Motor neuron (in vitro differentiated cells): ENCODE measurements at places on chromosomes 6 and 20.

DNA sequence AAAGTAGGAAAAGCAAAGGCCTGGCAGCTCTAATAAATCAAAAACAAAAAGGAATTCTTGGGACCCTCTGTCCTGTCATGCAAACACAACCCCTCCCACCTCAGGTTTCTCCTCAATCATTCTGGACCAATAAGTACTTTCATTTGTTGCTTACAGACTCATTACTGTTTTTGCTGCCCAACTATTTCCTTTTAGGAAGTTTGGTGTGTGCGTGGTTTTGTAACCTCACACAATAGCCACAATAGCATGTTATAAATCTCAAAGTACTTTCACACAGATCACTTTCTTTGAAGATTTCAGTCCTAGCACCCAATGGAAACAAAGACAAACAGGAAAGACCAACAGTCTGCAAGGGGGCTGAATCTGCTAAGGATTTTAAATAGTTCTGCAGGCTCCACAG, 4.5 kb downstream of the MRPL14 start:
- ATAC-seq: peak; percentile 8

DNA sequence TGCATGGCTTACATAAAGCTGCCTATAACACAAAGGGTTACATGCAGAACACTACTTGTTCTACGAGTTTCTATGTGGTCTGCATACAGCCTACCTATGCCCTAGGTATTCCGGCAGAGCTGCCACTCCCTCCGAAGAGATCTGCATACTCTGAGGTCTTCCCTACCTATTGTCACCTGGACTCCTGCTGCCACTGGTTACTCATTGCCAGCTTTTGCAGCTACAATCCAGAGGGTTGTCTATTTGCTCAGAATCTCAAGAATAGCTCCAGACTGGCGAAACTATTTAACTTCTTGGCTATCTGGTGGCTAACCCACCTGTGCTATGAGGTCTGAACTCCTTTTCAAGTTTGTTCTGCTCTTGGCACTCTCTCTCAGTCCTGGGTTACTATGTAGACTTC, 323.3 kb downstream of the BMP2 start:
- ATAC-seq: no peak

GRCh38 chr6:19590501-19591131, 246.6 kb upstream of the ID4 start:
- no peak for ATAC-seq

- ATAC-seq: no peak
These were observed 329.0 kb downstream of the GJA1 start for GRCh38 chr6:121764493-121764892.

- peak; percentile 70 for ATAC-seq
These were observed 44.6 kb downstream of the CDYL start for GRCh38 chr6:4820704-4821276.
